ENCODE measurements at places on chromosomes 4 and X.

- no peak for DNase-seq
These were observed 152.4 kb upstream of the KIT start for GRCh38 chr4:54505362-54505761.

- DNase-seq: no peak
These were observed 14.5 kb downstream of the CDS1 start for GRCh38 chr4:84597450-84597849.

- no peak for DNase-seq
These were observed 87.4 kb downstream of the KIT start for GRCh38 chr4:54745031-54745770.

DNA sequence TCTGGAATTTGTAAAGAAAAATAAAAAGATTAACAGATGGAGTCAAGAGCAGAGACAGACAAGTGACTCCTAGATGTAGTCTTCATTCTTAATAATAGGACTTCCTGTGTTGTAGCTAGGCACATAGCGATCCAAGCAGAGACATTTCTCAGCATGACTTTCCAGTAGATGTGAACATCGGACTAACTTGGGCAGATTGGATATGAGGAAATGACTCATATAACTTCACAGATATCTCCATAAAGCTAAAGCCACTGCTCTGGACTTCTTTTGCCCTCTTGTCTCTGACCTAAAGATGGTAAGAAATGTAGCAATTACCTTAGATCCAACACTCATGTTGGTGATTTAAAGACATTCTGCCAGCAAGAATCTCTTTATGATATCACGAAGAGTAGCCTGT, 131.7 kb downstream of the EPHA5 start:
- no peak for DNase-seq

- DNase-seq: no peak
These were observed 50.2 kb upstream of the GRIA2 start for GRCh38 chr4:157170321-157170720.

DNA sequence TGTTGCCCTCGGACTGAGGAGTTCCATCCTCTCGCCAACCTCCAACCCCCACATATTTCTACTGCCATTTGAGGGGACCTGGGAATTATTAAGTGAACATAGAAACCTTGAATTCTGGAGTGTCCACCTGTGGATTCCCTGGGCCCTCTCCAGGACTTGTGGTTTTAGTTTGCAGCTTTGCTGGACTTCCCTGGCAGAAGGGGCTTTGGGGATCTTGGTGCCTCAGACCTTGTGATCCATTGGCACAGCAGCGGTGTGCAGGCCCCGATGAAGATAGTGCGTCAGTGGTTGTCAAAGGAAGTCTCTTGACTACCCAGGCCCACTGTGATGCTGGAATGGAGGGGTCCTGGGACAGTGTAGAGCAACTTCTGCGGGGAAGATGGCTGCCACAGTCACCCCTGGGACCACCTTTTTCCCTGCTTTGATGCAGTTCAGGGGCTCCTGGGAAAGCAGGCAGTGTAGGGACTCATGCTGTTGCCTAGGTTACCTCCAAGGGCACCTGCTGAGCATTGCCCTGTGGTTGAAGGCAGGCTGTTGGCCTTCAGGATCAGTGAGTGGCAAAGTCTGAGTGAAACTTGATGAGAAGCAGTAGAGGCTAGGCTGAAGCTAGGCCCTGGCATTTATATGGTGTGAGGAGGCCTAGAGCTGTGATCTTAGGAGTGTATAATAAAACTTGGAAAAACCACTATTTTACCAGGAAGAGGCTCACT, 2.2 kb downstream of the SLC16A2 start:
- no peak for DNase-seq

DNA sequence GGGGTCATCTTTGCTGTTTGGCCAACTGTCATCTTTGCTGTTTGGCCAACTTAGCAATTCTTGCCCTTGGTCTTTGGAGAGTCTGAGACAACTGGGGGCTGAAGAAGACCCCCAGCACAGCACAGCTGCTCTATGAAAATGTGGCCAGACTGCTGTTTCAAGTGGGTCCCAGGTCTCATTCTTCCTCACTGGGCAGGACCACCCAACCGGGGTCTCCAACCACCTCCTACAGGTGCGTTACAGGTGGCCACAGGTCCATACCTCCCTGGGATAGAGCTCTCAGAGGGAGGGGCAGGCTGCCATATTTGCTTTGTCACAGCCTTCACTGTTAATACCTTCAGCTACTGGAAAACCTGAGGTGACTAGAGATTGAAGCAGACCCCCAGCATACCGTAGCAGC, 82.1 kb upstream of the TCEAL2 start:
- DNase-seq: no peak

- DNase-seq: no peak
These were observed 49.4 kb downstream of the ANXA3 start for GRCh38 chr4:78601013-78601412.

GRCh38 chr4:52612341-52612740, 46.8 kb downstream of the USP46 start:
- DNase-seq: no peak

DNA sequence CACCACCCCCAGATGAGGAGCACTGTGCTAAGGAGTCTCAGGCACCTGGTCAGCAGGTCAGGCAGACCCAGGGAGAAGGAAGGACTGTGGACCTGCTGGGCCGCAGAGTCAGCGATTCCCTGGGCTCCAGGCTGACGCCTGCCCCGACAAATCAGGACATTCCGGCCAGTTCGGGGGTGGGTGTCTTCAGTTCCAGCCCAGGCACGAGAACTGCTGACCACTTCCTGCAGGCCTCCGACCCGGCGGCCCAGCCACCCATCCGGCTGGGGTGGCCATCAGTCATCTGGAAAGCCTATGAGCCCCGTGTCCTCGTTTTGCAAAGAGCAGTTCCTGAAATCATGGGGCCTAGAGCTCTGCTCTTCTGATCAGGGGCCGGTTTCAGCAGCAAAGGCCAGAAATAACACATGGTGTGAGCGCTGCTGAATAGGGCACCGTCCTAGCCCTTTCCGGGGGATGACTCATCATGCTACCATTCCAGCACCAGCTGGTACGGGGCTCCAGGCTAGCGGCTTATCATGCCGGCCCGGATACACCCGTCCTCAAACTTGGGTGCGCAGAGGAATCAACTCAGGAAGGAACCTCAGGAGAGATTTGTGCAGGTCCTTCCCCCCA, 7.8 kb upstream of the SH3TC1 start:
- no peak for DNase-seq

- no peak for DNase-seq
These were observed 382.2 kb upstream of the SPOCK3 start for GRCh38 chr4:167616476-167616875.

DNA sequence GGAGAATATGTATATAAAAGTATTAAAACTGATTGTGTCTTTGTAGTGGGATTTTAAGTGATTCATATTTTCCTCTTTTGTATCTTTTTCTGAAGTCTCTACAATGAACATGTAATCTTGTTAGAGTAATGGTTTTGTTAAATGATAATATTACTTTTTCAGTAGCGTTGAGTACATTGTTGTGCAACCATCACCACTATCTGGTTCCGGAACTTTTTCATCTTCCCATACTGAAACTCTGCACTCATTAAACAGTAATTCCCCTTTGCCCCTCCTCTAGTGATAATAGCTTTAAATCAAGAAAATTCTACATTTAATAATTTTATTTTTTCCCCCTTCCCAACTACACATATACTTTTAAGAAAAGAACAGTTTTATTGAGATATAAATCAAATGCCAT, 23.3 kb downstream of the SHROOM3 start:
- DNase-seq: no peak
